HFFc6 (cell line): ENCODE measurements at places on chromosomes 11 and 22. TPM values are rescaled to one million over a fixed set of nuclear protein-coding genes. Genes with fewer than 3 reads are reported as not detected.

DNA sequence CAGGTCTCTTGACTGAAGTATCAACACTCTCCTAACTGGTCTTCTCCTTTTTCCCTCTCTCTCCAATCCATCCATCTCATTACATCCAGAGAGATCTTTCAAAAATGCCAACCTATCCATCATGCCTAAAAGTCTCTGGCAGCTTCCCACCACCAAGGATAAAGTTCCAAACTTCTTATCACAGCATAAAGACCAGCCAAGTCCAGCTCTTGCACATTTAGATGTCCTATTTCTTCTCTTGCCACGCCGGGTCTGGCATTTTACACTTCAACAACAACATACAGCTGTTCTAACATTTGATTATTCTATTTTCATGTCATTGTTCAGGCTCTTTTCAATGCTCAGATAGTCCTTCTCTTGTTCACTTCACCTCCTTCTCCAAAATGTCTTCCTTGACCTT, 70.6 kb downstream of the RELT start:
- no peaks in the 10 kb centered on the region for H3K4me1 ChIP-seq
- H3K27me3 ChIP-seq = no peaks in the 10 kb centered on the region
- 0 out of 2 replicates have a peak, but pooled peaks cover 2% of the 10 kb centered on the region for H3K36me3 ChIP-seq
- DNase-seq = no peak

DNA sequence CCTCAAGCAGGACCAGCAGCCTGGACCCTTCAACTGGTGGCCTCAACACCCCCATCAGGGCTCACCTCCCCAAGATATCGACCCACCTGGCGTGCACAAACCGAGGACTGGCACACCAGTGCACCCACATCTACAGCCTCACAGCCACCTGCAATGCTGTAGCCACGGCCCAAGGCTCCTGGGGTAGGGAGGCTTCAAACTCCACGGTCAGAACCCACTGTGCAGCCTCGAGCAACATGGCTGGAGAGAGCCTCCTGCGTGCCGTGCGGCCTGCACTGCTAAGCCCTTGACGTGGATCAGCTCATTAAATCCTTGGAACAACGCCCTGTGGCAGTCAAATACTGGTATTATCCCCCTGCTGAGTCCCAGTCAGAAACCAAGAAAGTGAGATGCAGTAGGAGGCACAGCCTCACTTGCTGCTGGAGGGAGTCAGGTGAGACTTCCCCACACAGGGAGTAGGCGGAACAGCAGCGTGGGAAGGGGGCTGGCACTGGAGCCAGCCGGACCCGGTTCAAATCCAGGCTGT, 4.6 kb downstream of the CARD10 start:
- peaks cover 6% of the 10 kb centered on the region for H3K36me3 ChIP-seq
- H3K4me1 ChIP-seq = peaks cover 23% of the 10 kb centered on the region
- no peak overlapping the region for H3K27ac ChIP-seq
- DNase-seq = no peak

- no peak overlapping the region for H3K27ac ChIP-seq
- no peaks in the 10 kb centered on the region for H3K36me3 ChIP-seq
- peaks cover 3% of the 10 kb centered on the region for H3K4me1 ChIP-seq
- peak; percentile 1 for DNase-seq
- peaks cover 33% of the 10 kb centered on the region for H3K27me3 ChIP-seq
Observed at GRCh38 chr11:69210310-69211035, 54.7 kb downstream of the SMIM38 start.

DNA sequence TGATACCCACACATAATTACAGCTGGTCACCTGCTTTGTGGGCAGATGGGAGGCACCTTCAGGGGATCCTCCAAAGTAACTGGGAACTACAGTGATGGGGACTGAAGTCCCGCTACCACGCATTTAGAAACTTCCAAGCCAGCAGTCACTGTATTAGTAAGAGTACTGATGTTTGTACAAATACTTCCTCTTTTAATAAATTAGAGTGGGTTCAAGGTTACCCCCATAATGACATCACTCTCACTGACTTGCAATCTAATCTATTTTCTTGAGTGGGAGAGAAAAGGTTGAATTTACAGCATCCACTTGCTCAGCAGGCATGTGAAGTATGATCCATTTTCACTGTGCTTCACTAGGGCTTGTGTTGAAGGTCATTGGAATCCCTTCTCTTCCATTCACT, 72.1 kb upstream of the TIMP3 start:
- peaks cover 14% of the 10 kb centered on the region for H3K4me1 ChIP-seq
- no peak overlapping the region for H3K27ac ChIP-seq
- no peak for DNase-seq
- peaks cover 6% of the 10 kb centered on the region for H3K27me3 ChIP-seq
- H3K4me3 ChIP-seq = no peak overlapping the region
- H3K36me3 ChIP-seq = peaks cover 5% of the 10 kb centered on the region; the same call in 1 of the 2 replicates

- no peak overlapping the region for H3K4me3 ChIP-seq
- H3K36me3 ChIP-seq = no peaks in the 10 kb centered on the region
- H3K27me3 ChIP-seq = no peaks in the 10 kb centered on the region; the same call in 1 of the 2 replicates
- H3K27ac ChIP-seq = no peak overlapping the region
- H3K4me1 ChIP-seq = peaks cover 43% of the 10 kb centered on the region
- no peak for DNase-seq
Observed at GRCh38 chr22:19836512-19836911, 18.2 kb downstream of the GNB1L start.

- peak overlapping the region; percentile 76 for H3K27ac ChIP-seq
- DNase-seq = peak; percentile 39
Observed at GRCh38 chr11:46914363-46914762, 4.0 kb downstream of the LRP4 start.

DNA sequence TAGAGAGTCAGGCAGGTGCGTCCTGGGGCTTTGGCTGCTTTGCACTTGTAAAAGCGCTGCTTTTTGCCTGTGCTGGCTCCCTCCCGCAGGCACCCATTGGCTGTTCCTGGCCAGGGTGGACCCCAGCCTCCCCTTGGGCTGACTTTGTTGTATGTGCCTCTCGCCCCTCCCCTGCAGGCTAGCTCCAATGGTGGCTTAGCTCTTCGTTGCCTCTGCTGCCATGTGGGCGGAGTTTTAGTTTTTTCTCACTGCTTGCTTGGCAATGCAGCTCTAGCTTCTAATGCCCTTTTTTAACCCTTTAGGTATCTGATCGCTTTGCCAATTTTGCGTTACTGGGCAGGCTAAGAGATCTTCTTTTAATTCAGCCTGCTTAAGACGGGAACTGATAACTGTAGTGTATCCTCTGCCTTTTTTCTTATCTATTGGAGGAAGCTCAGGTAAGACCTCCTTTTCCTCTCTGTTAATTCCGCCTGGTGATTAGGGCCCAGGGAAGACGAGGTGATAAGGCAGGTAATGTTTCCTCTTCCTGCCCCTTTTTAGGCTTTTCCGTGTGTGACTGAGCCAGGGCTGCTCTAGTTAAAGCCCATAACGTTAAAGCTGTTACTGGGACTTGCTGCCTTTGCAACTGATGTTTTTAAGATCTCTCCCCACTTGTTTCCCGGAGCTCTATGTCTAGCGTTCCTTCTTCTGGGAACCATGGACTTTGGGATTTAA, 11.7 kb upstream of the GLYATL1 start:
- H3K27me3 ChIP-seq = peaks cover 6% of the 10 kb centered on the region; the same call in 1 of the 2 replicates
- 0 out of 2 replicates have a peak overlapping the region, but pooled peaks have one; percentile 6 for H3K27ac ChIP-seq
- DNase-seq = no peak
- peaks cover 49% of the 10 kb centered on the region for H3K4me1 ChIP-seq
- H3K36me3 ChIP-seq = no peaks in the 10 kb centered on the region

- no peaks in the 10 kb centered on the region; the same call in 1 of the 2 replicates for H3K36me3 ChIP-seq
- H3K4me1 ChIP-seq = peaks cover 19% of the 10 kb centered on the region
- H3K27ac ChIP-seq = peak overlapping the region; percentile 48; the same call in 1 of the 2 replicates
- no peak for DNase-seq
Observed at GRCh38 chr22:30089655-30089974, 9.4 kb downstream of the HORMAD2 start.

- peaks cover 13% of the 10 kb centered on the region for H3K36me3 ChIP-seq
- H3K4me1 ChIP-seq = peaks cover 40% of the 10 kb centered on the region
- no peak overlapping the region for H3K4me3 ChIP-seq
- DNase-seq = no peak
Observed at GRCh38 chr11:86706338-86707131, 34.1 kb upstream of the ME3 start.

CDPF1 gene
- total RNA-seq = 7.5 and 8.1 TPM in 2 replicates

PATE4 gene
- total RNA-seq = not detected in 3 replicates
